Midbrain (tissue), 1 donor: ENCODE measurements at places on chromosomes 3 and 15.

DNA sequence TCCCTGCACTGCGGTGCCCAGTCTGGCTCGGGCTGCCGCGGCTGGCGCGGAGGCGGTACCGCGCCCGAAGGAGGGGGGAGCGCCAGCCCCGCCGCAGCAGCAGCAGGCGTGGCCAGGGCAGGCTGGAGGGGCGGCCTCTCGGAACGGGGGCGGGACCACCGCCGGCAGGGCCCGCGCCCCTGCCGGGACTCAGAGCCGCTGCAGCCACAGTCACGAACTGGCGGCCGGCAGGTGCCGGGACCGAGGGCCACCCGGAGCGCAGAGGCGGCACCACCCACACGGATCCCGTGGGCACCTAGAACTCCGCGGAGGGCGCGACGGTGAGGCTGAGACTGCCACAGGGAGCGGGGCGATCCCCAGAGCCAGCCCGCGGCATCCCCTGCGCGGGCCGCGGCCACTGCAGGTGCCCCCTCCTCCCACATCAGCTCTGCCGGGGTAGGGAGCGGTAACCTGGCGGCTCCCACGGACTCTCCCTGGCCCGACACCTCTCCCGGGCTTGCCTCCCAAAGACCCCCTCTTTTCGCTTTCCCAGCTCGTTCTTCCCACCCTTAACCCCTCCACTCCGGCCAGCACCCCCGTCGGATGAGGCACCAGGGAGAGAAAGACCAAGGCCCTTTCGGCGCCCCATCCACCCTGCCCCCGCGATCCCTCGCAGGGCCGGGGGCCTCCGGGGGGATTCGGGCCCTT lies at the start of gene VWA5B2:
VWA5B2 (plus strand) TSS at position 192 of the 687 bp plus-strand sequence. CDS start 944 bp downstream, outside the sequence.
- DNase-seq = peak; percentile 19

GRCh38 chr3:133268726-133269134 lies 131.1 kb upstream of the BFSP2 start:
- DNase-seq = no peak

DNA sequence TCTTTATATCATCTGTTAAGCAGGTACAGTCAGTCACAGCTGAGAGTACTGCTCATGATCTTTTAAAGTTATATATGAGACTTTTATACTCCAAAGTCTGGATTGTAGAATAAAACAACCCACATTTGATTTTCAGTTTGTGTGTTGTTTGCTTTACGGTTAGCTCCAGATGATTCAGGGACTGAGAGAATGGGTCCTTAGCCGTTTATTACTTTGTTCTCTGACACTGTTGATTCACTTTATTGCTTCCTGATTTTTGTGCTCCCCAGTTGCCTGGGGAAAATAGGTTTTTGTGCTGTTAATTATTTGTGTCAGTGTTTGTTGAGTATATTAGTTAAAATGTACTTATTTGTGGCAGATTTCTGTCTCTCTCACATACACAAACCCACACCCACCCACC lies 8.6 kb upstream of the EBLN2 start:
- DNase-seq = no peak

- peak; percentile 50 for DNase-seq
Observed at GRCh38 chr15:90839187-90840071, 29.0 kb upstream of the FURIN start.

DNA sequence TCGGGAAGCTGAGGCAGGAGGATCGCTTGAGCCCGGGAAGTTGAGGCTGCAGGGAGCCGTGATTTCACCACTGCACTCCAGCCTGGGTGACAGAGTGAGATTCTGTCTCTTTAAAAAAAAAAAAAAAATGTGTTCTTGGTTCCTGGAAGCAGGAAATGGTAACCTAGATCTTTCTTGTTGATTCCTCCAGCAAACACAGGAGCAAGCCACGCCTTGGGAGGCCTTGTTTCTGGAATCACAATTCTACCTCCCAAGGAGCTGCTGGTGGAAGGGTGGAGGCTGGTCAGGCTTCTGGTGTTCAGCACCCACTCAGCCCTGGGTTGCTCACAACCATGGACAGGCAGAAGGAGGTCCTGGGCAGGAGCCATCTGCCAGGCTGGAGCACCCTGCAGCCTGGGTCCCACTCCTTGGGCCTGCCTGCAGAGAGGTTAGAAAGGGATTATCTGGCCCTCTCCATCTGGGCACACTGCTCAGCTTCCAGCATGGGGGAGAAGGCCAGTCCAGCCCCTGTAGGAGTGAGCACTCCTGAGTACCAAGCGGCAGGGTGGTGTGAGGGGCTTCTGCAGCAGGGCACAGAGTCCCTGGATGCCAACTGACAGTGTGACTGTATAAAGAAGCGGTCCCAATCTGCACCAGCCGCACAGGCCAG lies 65.6 kb downstream of the ABTB1 start:
- DNase-seq = no peak

DNA sequence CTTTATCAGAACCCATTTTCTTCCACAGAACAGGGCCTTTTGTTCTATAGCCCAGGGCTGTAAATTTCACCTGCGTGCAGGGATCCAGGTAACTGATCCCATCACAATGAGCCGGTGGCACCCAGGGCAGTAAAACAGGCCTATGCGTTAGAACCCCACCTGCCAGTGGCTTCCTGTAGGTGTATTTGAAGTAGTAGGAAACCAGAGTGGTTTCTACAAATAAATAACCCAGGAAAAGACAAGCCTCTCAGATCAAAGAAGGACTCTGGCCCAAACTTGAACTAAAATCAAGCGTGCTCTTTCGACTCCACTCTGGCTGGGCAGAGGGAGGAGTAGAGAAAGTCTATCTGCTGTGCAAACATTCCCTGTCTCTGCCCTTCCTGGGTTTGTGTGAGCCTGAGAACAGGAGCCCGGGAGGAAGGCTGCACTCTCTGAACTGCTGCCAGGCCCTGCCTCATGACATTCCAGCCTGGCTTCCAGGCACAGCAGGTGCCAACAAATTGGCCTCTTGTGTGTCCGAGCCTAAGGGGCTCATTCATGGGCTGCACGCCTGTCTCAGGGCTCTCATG lies 77.7 kb downstream of the CEMIP start:
- DNase-seq = no peak
